ENCODE measurements at places on chromosomes 11 and 22. TPM values are rescaled to one million over a fixed set of nuclear protein-coding genes. Genes with fewer than 3 reads are reported as not detected.

NCAM1 gene
- total RNA-seq, result 18.6 TPM

GRCh38 chr22:36331912-36332622, 55.7 kb downstream of the MYH9 start:
- H3K4me3 ChIP-seq, result peak overlapping the region; percentile 13
- peak; percentile 76 for DNase-seq
- H3K36me3 ChIP-seq, result no peaks in the 10 kb centered on the region
- no peaks in the 10 kb centered on the region for H3K27me3 ChIP-seq
- H3K27ac ChIP-seq, result peak overlapping the region; percentile 99

HTR3A gene
- total RNA-seq, result not detected

- H3K27ac ChIP-seq, result no peak overlapping the region
- H3K4me1 ChIP-seq, result no peaks in the 10 kb centered on the region
- no peak for DNase-seq
- no peaks in the 10 kb centered on the region for H3K27me3 ChIP-seq
Observed at GRCh38 chr11:82631722-82632630, 101.7 kb downstream of the FAM181B start.

DNA sequence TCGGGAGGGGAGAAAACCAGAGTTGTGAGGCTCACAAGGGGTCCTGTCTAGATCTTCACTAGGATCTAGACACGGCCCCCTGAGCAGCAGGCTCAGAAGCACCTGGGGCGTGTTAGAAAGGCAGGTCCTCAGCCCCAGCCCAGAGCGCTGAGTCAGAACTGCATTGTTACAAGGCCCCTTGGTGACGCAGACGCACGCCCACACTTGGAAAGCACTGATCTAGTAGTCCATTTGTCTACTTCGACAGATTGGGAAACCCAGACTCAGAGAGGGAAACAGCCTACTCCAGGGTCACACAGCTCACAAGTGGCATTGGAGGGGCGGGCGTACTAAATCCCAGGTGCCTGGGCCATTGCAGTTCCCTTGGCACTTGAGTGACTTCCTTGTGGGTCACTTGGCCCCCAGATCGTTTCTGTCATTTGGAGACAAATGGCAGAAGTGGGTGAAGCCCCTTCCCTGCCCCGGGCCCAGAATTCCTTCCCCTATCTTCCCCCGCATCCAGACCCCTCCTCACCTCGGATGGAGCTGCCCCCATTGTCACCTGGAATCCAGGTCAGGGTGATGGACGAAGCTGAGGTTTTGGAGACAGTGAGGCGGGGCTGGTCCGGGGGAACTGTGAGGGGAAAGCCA, 110.8 kb downstream of the CEP164 start:
- no peaks in the 10 kb centered on the region for H3K4me1 ChIP-seq
- H3K36me3 ChIP-seq, result no peaks in the 10 kb centered on the region
- no peak for DNase-seq
- H3K4me3 ChIP-seq, result no peak overlapping the region
- no peak overlapping the region for H3K27ac ChIP-seq
- no peaks in the 10 kb centered on the region for H3K27me3 ChIP-seq

OR56A1 gene
- total RNA-seq, result 0.14 TPM

- peaks cover 32% of the 10 kb centered on the region for H3K4me1 ChIP-seq
- H3K4me3 ChIP-seq, result no peak overlapping the region
- H3K27me3 ChIP-seq, result no peaks in the 10 kb centered on the region
- DNase-seq, result peak; percentile 72
Observed at GRCh38 chr11:129315781-129316579, 59.7 kb upstream of the BARX2 start.

- H3K36me3 ChIP-seq, result no peaks in the 10 kb centered on the region
- H3K27me3 ChIP-seq, result no peaks in the 10 kb centered on the region
- H3K4me3 ChIP-seq, result no peak overlapping the region
- peak overlapping the region; percentile 54 for H3K27ac ChIP-seq
Observed at GRCh38 chr11:73147771-73148681, 5.9 kb upstream of the FCHSD2 start.

DNA sequence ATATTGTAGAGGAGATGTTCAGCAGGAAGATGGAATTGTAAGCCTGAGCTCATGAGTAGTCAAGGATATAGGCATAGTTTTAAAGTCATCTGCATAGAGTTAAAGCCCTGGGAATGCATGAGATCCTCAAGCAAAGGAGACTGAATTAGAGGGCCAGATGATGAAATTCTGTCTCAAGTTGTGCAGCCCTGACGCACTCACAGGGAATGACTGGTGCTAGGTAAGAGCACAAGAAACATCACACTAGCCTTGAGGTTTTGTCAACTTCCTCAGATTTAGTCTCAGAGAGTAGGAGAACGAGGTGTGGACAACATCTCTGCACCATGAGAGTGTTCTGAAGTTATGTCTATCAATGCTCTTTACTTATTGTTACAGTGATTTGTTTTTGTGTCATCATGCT, 5.8 kb downstream of the RAB38 start:
- no peak overlapping the region for H3K4me3 ChIP-seq
- no peak overlapping the region for H3K27ac ChIP-seq
- H3K36me3 ChIP-seq, result no peaks in the 10 kb centered on the region

GRCh38 chr11:57885298-57886050, 123.9 kb downstream of the CTNND1 start:
- H3K27me3 ChIP-seq, result no peaks in the 10 kb centered on the region
- H3K4me3 ChIP-seq, result no peak overlapping the region
- DNase-seq, result no peak
- no peaks in the 10 kb centered on the region for H3K36me3 ChIP-seq
- no peak overlapping the region for H3K27ac ChIP-seq
- no peaks in the 10 kb centered on the region for H3K4me1 ChIP-seq

MAPK11 gene
- 1.6 TPM for total RNA-seq

DNA sequence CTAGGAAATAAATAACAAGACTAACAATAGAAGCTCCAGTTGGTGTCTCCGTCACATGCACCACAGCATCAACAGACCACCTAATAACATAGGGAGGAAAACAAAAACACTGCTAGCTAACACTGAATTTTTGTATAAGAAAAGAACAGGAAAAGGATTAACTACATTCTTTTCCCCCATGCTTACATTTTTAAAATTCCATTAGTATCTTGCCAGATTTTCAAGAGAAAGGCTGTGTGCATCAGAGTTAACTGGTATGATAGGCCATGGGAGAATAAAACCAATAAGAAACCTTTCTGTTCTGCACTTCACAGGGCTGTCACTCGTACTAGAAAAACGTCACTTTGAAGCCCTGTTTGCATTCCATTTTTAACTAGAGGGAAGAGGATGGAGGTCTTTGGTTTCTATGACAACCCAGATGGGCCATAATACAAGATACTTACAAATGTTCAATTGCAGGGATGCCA, 79.0 kb downstream of the LARGE2 start:
- H3K4me1 ChIP-seq, result peaks cover 12% of the 10 kb centered on the region
- H3K27me3 ChIP-seq, result no peaks in the 10 kb centered on the region
- H3K27ac ChIP-seq, result no peak overlapping the region
- no peak for DNase-seq

TECTA gene
- total RNA-seq, result 0.20 TPM

DNA sequence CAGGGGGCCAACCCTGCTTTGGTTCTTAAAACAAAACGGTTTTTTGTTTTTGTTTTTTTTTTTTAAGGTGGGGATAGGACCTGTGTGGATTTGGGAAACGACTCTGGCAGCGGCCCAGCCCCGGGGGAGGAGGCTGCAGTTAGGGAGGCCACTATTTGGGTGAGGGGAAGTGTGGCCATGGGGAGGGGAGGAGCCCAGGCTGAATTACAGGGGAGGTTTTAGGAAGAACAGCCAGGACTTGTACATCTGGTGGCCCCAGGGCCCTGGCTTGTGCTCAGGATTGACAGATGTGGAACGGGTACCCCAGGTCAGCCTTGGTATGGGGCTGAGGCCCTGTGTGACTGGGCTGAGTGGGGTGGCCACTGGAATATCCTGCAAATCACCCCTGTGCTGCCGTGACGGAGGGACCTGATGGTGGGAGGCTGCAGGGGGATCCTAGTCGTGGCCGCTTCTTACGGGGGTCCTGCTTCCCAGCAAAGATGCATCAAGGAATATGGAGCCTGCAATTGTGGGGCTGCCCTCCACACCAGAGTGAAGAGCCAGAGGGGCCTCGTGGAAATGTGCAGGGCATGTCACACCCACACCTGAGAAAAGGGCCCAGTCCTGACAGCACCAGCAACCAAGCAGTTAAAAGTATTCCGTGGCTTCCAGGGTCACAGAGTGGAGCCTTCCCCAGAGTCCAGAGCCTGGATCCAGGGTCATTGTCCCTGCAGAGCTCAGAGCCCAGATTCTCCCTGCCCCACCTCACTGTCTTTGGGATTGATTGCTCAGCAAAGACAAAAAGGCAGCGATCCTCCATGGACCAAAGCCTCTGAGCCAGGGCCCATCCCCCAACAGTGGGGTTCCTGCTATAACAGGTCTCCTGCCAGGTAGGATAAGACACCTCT, 55.2 kb upstream of the WNT7B start:
- peaks cover 25% of the 10 kb centered on the region for H3K4me1 ChIP-seq
- no peak for DNase-seq
- no peaks in the 10 kb centered on the region for H3K36me3 ChIP-seq

DNA sequence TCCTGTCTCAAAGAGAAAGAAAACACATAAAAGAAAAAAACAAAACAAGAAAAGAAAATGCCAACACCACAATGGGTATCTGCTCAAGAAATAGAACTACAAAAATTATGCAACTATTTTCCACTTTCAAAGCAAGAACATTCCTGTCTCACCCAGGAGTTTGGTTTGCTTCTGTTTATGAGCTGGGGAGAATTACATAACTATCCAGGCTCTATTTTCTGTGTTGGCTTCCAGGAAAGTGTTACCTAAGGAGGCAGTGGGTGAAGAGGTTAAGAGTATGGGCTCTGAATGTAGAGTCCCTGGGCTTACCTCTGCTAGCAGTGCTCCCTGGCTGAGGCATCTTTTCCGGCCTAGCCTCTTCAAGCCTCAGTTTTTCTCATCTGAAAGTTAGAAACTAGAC, 426.7 kb downstream of the MIAT start:
- H3K4me1 ChIP-seq, result no peaks in the 10 kb centered on the region
- no peak for DNase-seq
- H3K27ac ChIP-seq, result no peak overlapping the region
- peaks cover 13% of the 10 kb centered on the region for H3K27me3 ChIP-seq
- H3K36me3 ChIP-seq, result no peaks in the 10 kb centered on the region

A4GALT gene
- 31.4 TPM for total RNA-seq

DNA sequence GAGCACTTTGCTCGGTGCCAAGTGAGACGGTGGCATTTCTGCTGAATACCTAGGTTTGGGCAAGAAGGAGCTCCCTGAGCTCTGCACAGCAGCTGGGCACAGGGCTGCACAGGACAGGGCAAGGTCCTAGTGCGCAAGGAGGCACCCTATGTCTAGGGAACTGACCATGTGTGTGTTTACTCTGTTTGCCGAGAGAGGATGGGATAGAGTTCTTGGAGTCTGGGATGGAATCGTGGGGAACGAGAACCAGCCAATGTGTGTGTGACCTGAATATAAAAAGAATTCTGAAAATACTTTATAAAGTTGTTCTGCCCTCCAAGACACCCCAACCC, 179.5 kb upstream of the NECTIN1 start:
- H3K4me1 ChIP-seq, result peaks cover 48% of the 10 kb centered on the region
- H3K4me3 ChIP-seq, result no peak overlapping the region
- no peaks in the 10 kb centered on the region for H3K36me3 ChIP-seq
- H3K27ac ChIP-seq, result peak overlapping the region; percentile 86

- H3K4me3 ChIP-seq, result no peak overlapping the region
- peaks cover 95% of the 10 kb centered on the region for H3K27me3 ChIP-seq
- H3K27ac ChIP-seq, result no peak overlapping the region
- no peaks in the 10 kb centered on the region for H3K36me3 ChIP-seq
- H3K4me1 ChIP-seq, result peaks cover 27% of the 10 kb centered on the region
Observed at GRCh38 chr22:39247361-39247760, 2.6 kb upstream of the PDGFB start.

DNA sequence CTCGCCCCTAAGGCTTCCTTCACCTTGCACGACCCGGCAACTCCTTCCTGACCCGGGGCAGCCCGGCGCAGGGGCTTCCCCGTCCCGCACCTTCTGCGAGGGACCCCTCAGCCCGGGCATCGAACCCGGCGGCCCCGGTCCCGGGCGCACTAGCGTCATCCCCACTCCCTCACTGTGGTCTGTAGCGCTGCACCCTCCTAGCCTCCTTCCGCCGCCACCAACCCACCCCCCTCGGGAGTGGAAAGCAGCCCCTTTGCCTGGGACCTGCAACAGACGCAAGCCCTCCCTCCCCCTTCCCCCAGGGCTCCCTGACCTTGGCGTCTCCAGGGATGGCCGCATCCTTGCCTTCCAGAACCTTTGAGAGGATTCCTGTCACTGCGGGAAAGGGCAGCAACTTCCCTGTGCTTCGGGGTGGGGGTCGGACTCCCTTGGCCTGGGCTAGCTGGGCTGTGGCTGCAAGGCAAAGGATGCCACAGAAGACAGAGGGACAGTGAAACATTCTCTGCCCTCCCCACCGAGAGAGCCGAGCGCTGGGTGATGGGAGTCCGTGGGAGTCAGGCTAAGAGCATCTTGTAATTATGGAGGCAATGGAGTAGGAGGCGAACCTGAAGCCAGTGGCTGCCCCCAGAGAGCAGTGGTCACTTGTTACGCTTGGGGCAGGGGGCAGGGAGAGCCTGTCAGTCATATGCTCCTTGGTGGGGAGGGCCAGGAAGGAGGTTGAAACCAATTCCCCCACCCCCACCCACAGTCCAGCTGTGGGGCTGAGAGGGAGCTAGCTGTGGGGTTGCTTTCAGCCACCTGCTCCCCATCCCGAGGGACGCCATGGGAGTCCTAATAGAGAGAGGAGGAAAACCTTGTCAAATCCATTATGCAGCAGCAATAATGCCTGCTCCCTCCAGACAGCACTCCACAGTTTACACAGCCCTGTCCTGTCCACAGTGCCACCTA, 920 bp downstream of the TMEM132A start:
- DNase-seq, result no peak
- no peaks in the 10 kb centered on the region for H3K36me3 ChIP-seq
- H3K4me3 ChIP-seq, result peak overlapping the region; percentile 52
- no peak overlapping the region for H3K27ac ChIP-seq
- H3K27me3 ChIP-seq, result peaks cover 26% of the 10 kb centered on the region

SNX19 gene
- total RNA-seq, result 89.8 TPM

TEX54 gene
- total RNA-seq, result not detected

DNA sequence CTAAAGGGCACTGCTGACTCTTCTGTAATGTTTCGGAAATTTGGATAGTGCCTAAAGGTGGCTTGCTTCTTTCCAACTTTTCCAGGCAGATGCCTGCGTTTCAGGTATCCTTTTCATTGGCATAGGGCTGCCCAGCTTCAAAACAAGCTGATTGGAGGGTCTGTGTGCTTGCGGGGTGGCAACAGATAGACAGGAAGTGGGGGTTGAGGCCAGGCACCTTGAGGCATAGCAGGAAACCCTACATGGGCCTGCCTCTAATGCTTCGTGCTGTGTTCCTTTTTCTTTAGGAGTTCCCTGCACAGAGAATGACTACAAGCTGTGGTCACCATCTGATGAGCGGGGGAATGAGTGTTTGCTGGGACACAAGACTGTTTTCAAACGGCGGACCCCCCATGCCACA, 92.2 kb upstream of the SORL1-AS1 start:
- no peak for DNase-seq
- H3K4me3 ChIP-seq, result no peak overlapping the region
- no peaks in the 10 kb centered on the region for H3K27me3 ChIP-seq
- H3K27ac ChIP-seq, result no peak overlapping the region
- no peaks in the 10 kb centered on the region for H3K4me1 ChIP-seq
- H3K36me3 ChIP-seq, result no peaks in the 10 kb centered on the region

Measured in transverse colon (tissue), 4 donors.